Activated naive CD4-positive, alpha-beta T cell treated with Interleukin-2 at 50 U/mL for 16 hours (primary cell): ENCODE measurements at places on chromosomes 6 and 20.
A peak's percentile ranks its signal among the peaks of the same experiment; 100 is the strongest.

DNA sequence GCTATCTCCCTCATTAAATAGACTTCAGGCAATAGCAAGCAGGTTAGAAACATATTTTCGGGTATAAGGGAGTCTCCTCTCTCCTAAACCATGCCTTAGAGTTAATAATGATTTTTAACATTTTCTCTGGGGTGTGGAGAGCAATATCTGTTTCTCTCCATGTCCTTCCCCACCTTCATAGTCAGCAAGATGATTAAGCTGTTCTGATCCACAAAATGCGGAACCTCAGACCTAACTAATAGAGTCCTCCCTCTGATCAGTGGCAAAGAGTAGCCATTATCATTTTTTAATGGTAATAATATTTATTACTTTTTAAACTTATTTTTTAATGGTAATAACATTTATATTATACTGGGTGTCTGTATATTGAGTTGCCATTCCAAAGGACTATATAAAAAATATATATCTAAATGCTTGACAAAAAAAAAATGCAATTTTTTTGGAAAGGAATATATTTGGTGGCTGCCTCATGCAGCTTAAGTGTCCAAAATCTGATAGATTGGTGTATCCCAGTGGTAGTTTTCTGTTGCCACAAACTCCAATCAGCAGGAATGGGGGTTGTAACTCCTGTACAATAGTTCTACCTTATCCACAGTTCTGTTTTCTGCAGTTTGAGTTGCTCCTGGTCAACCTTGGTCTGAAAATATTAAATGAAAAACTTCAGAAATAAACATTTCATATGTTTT lies 14.0 kb upstream of the BTN3A2 start:
- no peak for DNase-seq

GRCh38 chr6:99416226-99416625 lies 8.9 kb downstream of the PNISR start:
- no peak for DNase-seq

- DNase-seq: no peak
Measured at GRCh38 chr6:30194797-30195690, 18.2 kb downstream of the TRIM26 start.

DNA sequence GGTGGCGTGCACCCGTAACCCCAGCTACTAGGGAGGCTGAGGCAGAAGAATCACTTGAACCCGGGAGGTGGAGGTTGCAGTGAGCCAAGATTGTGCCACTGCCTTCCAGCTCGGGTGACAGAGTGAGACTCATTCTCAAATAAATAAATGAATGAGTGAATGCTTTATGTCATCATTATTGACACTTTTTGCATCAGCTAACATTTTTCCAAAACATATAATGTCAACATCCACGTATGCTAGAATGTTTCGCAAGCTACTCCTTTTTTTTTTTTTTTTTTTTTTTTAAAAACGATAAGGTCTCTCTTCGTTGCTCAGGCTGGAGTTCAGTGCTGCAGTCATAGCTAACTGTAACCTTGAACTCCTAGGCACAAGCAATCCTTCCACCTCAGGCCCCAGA lies 72.2 kb downstream of the SENP6 start:
- DNase-seq: no peak

DNA sequence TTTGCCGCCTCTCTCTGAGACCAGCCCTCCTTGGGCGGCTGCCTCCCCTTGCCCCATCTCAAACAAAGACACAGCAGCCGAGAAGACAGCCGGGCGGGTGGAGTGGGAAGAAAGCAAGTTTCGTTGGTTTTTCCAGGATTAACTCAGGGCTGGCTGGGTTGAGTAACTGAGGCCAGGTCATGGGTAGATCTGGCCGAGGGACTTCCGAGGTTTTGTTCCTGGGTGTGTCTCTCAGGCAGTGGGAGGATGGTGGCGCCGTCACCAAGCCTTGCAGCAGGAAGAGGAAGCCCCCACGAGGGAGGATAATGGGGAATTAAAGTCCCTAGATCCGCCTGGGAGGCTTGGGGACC lies 167.2 kb downstream of the TTLL2 start:
- DNase-seq: no peak

DNA sequence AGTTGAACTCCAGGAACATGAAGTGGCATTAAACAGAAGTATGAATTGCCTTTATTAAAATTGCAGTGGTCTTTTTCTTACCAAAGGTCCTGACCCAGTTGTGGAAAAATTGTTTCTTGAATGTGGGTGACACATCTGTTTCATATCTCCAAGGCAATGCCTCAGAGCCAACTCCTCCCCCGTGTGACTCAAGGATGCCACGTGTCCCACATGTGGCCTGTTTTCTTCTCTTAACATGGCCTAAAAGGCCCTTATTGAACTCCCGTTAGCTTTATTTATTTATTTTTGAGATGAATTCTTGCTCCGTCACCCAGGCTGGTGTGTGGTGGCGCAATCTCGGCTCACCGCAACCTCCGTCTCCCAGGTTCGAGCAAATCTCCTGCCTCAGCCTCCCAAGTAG lies 128.4 kb upstream of the ESR1 start:
- peak; percentile 37 for DNase-seq

GRCh38 chr6:10723567-10723881 lies 654 bp downstream of the TMEM14C start:
- DNase-seq: no peak

DNA sequence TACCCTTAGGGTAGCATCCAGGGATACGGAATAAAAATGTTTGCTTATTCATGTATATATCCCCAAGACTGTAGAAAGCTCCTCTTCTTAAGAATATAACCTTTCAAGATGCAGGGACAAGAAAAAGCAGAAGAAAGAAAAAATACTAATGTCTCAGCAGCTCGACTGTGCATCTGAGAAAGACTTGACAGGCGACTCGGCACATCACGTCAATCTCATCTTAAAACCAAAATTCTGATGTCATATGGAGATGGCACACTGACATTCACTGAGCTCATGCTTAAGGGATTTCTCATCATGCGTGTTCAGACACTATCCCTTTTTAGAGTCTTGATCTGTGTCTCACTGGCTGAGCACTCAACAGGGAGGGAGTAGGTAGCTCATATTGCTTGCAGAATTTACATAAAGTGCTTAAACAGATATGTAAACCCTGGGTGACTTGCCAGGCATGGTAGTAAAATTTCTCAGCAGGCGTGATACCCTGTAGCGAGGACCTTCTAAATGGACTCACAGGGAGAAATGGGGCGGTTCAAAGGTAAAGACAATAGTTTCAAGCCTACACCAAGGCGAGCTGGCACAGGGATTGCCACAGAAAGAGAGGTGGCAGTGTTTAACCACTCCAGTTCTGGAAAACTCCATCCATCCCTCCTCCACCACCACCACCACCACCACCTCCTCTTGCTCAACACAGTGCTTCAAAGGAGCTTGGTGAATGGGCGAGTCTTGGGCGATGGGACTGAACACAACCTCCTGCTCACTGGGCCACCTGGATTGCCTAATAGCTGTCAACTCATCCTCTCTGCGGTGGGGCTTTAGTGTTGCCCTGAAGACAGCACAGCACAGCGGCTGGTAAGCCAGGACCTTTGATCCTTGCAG lies 330.5 kb downstream of the TFAP2A start:
- no peak for DNase-seq

- no peak for DNase-seq
Measured at GRCh38 chr20:23298926-23299672, 51.5 kb upstream of the NXT1 start.

DNA sequence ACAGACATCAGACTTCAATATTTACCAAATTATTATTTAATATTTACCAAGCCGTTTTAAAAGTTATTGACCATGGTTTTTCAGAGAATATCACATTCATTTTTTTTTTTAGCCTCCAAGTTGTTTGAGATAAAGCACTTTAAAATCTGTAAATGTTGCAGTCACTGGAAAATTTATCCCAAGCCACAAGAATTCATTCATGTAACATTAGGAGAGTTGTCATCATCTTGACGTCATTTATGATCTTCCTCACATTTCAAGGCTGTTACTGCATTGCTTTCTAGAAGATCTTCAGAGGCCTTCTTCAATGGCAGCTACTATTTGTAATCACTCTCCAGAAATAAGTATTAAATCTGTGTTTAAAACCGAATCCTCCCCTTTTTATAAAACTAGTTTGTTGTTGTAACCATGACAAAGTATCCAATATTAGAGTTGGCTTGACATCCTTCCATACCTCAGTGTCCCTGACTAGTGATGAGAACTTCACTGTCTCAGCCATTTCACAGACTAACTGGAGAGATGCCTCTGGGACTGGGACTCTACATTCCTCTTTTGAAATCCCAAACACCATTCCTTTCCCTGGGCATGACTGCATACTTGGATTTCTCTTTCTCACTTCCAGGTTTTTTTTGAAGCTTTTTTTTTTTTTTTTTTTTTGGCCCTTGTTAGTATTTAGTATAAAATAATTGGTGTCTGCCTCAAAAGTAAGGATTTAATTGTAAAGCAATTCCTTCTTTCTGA lies 100.1 kb downstream of the ZFAND3 start:
- DNase-seq: no peak

GRCh38 chr6:43173591-43174262 lies 2.7 kb downstream of the SRF start:
- no peak for DNase-seq

DNA sequence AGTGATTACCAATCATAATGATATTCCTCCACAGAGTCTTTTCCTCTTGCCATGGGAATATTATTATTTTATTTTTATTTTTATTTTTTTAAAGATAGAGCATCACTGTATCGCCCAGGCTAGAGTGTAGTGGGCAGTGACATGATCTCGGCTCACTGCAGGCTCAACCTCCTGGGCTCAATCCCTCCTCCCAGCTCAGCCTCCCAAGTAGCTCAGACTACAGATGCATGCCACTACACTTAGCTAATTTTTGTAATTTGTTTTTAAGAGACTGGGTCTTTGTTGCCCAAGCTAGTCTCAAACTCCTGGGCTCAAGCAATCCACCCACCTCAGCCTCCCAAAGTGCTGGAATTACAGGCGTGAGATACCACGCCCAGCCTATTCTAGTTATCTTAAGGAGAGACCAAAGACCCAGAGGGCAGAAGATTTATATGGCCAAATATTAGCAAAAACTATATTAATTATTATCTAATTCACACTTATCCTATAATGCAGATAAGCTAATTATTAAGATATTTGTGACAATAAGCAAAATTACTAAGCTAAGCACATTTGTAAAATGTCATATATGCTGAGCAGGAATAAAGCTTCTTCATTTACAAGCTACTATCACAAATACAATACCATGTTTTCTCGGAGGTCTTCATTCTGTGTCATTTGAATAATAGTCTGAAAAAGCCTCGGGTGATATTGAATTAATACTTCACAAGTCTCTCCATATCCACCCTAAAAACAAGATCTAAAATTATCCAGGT lies 63.5 kb downstream of the HACE1 start:
- DNase-seq: no peak

DNA sequence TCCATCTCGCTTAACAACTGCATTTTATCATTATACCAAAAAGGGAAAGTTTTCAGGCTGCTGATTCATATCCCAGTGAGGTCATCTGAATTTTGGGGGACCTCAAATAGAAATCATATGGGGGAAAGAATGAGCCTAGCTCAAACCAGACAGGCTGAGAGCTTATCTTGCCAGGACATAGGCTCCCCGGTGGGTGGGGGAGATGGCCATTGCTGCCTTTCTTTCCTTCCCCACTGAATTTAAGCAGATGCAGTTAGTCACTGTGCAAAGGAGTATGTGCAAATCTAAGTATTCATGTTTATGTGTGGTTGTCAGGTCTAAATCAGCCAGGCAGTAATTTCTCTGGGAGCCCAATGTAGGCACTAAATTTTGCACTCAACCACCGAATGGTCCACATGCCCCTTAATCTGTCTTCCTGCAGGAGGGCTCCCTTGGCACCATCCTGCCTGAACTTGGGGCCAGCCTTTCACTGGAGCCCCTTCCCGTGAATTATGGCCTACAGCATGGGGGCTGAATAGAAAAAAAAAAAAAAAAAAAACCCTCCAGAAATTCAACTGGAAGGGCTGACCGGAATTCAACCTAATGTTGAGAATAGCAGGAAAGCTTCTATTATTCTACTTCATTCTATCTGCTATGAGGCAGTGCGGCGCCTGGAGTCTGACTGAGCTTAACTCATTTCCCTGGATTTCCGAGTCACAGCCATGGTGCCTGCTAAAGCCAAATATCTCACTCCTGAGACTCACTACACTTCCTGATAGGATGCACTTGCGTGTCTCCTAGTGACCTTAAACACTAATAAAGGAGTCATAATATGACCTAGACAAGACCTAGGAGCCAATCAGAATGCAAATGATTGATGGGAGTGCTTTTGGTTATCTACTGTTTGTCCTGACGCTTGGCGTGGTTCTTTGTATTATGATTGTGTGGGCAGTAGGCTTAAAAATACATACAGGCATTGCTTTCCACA lies 161.5 kb upstream of the HEY2 start:
- no peak for DNase-seq

DNA sequence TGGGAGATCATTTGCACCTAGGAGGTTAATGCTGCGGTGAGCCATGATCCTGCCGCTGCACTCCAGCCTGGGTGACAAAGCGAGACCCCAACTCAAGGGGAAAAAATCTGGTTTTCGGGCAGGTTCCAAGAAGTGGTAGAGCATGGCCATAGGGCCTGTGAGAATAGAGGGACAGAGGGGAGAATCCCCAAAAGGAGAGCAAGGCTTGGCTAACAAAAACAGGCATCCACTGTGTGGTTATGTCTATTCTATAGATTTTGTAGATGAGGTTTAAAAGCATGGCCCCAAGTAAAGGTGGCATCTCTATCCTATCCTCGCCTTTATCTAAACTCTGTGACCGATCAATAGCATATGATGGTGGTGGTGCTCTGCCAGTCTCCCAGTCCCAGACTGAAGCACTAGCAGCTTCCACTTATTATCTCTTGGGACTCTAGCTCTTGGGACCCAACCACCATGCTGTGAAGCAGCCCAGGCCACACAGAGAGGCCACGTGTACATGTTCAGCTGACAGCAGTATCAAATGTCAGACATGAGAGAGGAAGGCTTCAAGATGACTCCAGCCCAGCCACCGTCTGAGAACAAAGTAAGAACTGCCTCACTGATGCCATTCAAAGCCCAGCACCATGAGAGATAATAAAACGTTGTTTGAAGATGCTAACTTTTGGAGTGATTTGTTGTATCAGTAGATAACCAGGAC lies 27.7 kb downstream of the EIF2S2 start:
- DNase-seq: no peak

GRCh38 chr20:483815-484644 lies 21.7 kb upstream of the TBC1D20 start:
- no peak for DNase-seq

DNA sequence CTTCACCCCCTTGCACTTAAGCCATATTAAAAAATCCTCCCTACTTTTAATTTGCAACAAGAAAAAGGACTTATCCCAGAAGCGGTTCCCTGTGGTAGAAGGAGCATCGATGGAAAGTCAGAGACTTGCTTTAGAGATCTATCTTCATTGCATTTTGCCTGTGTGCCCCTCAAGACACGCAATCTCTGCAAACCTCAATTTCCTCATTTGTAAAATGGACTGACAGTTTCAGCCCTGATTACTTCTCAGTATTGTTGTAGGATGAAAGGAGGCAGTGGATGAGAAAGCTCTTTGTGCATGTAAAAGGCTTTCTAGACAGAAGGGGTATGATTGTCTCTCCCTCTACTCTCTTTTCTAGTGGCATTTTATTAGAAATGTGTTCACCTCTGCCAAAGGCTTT lies 410.2 kb downstream of the CDC5L start:
- no peak for DNase-seq

GRCh38 chr20:57248132-57248797 lies 18.2 kb downstream of the BMP7 start:
- no peak for DNase-seq

GRCh38 chr6:156146891-156147290 lies 630.3 kb upstream of the ARID1B start:
- no peak for DNase-seq

- no peak for DNase-seq
Measured at GRCh38 chr20:32152421-32153155, 43.1 kb downstream of the TM9SF4 start.

GRCh38 chr6:125519367-125519766 lies 217.6 kb upstream of the HDDC2 start:
- no peak for DNase-seq
